Fibroblast of skin of left biceps (primary cell): ENCODE measurements at places on chromosomes 1 and 21.
A peak's percentile ranks its signal among the peaks of the same experiment; 100 is the strongest.

- DNase-seq, result no peak
Measured at GRCh38 chr1:25081496-25081895, 150.8 kb downstream of the SYF2 start.

DNA sequence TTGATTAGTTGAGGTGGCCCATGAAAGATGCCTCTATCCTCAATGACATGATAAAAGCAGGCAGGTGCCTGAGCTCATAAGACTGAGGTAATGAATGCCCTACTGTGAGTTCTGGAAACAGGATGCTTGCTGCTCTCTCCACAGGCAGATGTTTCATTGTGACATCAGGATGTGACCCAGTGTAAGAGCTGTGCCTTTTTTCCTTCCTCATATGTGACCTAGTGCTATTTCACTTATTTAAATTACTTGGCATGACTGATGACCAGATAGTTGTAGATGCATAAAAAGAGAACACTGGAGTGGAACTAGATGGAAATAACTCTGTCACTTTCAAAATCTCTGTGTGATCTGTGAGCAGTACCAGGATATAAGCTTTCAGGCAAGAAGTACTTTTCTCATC, 31.9 kb downstream of the KIF14 start:
- no peak for DNase-seq

- DNase-seq, result no peak
Measured at GRCh38 chr1:110722807-110723206, 48.1 kb upstream of the KCNA3 start.

DNA sequence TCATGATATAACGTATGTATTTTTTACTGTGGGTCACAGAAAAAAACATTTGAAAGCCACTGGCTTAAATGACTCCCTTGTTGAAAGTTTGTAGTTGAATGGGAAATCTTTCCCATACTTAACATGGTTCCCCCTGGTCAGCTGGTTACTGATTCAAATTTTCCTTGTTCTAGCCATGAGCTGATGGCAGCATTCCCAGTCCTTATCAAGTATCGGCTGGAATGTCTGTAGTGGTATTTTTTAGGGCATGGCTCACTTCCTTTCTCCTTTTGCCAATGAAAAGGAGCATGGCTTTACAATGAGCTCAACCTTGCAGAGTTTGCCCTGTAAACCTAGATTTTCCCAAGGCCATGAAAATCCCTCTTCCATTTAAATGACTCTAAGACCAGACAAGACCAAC, 55.7 kb downstream of the GIPC2 start:
- DNase-seq, result peak; percentile 70

DNA sequence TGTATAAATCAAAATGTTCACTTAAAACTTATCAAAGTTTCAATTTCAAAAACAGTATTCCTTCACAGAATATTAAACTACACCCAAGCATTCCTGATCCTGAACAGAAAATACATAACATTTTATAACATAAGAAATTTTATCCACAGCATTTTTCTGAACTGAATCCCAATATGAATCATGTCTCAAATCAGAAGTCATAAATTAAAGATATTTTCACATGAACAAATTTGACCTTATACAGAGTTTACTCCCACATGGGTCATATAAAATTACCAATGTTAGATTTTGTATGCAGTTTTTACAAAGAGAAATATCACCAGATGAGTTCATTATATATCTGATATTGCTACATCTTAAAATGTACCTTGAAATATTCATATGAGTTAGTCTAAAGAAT, 48.6 kb upstream of the ASPM start:
- no peak for DNase-seq

- no peak for DNase-seq
Measured at GRCh38 chr1:72009173-72010093, 272.9 kb downstream of the NEGR1 start.

DNA sequence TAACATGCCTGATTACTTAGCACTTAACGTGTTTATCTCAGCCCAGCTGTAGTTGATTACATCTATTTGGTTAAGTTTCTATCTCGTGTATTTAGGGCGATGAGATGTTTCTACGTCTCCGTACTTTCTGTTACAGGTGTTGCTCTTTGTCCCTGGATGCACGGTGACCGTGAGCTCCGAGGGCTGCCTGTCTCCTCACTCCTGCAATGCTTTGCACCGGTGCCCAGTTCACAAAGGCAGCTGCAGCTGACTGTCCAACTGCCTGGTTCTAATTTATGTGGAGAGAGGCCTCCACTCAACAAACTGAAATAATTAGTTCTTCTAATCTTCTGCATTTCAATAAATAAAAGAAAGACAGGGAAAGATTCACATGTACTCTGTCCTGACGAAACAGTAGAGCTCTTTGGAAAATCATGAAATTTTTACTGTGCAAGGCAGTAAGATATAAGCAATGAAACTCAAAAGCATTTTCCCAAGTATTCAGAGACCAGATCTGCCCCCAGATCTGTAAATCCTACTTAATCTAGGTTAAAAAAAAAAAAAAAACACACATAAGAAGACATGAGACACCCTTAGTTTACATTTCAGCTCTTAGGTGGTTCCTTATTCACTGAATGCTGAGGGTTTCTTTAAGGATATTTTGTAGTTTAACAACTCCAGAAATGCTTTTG, 108.2 kb downstream of the TGFBR3 start:
- DNase-seq, result no peak

GRCh38 chr1:119347858-119348257, 20.7 kb upstream of the HAO2 start:
- DNase-seq, result no peak

DNA sequence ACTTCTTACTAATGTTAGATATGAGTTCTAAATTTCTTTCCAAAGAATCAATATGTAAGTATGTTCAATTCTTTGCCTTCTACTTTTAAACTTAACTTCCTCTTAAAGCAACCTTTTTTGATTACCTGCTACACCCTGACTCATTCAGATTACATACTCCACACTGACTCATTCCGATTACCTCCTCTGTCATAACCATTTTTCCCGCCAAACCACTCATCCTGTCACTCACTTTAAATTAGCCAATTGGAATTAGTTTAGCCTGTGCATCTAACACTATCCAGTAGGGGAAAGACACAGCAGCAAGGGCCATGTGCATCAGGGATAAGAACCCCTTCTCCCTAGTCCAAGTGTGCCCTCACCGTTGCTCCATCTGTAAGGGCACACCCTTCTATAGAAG, 815.5 kb downstream of the BRINP3 start:
- DNase-seq, result no peak

GRCh38 chr1:204507317-204508105, 8.7 kb upstream of the MDM4 start:
- DNase-seq, result no peak

DNA sequence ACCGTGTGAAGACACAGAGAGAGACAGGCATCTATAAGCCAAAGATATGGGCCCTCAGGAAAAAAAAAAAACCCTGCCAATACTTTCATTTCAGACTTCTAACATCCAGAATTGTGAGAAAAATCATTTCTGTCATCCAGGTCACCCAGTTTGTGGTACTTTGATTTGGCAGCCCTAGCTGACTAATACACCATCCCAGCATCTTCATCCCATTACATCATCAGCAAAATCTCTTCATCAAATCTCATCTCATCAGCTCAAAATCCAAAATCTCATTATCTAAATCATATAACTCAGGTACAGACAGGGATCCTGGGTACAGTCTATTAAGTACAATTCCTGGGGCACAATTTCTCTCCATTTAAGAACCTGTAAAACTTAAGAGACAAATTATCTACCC, 51.9 kb upstream of the GJA8 start:
- no peak for DNase-seq

- DNase-seq, result peak; percentile 40
Measured at GRCh38 chr1:171433451-171433850, 51.9 kb upstream of the PRRC2C start.

- no peak for DNase-seq
Measured at GRCh38 chr1:6519935-6520671, 28.6 kb upstream of the PLEKHG5 start.

DNA sequence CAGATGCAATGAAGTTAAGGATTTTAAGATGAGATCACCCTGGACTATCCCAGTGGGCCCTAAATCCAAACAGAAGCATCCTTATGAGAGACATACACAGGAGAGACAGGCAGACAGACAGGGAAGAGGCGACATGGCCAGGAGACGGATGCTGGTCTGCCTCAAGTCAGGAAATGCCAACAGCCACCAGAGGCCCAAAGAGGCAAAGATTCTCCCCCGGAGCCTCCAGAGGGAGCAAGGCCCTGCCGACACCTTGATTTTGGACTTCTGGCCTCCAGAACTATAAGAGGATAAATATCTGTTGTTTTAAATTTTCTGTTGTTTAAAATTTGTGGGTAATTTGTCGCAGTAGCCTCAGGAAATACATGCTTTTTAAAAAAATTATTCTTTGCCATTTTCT, 116.4 kb downstream of the GLIS1 start:
- DNase-seq, result no peak

DNA sequence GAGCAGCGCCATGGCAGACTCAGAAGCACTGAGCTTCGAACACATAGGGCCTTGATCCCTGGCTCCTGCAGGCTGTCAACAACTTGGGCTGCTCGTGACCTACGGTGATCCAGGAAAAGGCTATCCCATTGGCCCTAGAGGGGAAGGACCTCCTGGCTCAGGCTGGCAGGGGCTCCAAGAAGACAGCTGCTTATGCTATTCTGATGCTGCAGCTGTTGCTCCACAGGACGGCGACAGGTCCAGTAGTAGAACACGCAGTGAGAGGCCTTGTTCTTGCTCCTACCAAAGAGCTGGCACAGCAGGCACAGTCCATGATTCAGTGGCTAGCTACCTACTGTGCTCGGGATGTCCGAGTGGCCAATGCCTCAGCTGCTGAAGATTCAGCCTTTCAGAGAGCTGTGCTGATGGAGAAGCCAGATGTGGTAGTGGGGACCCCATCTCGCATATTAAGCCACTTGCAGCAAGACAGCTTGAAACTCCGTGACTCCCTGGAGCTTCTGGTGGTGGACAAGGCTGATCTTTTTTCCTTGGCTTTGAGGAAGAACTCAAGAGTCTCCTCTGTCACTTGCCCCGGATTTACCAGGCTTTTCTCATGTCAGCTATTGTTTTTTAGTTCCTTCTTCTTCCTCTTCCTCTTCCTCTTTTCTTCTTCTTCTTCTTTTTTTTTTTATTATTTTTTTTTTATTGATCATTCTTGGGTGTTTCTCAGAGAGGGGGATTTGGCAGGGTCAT, 18.9 kb downstream of the ITLN2 start:
- DNase-seq, result no peak

- DNase-seq, result no peak
Measured at GRCh38 chr1:8312235-8313218, 5.4 kb upstream of the SLC45A1 start.

DNA sequence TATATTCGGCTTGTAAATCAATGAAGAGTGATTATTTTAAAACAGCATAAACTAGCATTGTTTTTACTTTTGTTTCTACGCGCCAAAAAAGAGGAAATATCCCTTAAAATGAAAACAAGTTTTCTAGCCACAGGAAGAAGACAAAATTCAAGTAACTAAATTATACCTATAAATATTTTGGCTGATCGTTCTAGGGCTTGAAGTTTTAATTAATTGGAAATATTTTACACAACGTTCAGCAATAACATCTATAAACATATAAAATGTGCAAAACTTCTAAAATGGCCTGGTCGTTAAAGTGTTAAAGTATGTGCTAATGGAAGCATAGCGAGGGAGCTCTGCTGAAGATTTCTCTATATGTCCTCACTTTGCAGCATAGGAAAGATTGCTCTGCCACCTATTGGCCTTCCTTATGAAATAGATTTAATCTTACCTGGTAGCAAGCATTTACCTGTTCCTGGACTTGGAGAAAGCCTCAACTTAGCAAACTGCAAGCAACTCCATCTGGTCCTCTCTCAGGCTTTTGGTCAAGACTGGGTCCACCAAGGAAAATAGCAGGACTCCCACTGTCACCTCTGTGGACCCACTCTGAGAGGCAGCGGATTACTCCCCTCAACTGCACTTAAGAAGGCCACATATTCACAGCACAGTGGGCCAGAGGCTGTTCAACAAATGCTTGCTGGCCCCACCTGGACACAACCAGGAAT, 351.3 kb upstream of the RUNX1 start:
- peak; percentile 26 for DNase-seq

DNA sequence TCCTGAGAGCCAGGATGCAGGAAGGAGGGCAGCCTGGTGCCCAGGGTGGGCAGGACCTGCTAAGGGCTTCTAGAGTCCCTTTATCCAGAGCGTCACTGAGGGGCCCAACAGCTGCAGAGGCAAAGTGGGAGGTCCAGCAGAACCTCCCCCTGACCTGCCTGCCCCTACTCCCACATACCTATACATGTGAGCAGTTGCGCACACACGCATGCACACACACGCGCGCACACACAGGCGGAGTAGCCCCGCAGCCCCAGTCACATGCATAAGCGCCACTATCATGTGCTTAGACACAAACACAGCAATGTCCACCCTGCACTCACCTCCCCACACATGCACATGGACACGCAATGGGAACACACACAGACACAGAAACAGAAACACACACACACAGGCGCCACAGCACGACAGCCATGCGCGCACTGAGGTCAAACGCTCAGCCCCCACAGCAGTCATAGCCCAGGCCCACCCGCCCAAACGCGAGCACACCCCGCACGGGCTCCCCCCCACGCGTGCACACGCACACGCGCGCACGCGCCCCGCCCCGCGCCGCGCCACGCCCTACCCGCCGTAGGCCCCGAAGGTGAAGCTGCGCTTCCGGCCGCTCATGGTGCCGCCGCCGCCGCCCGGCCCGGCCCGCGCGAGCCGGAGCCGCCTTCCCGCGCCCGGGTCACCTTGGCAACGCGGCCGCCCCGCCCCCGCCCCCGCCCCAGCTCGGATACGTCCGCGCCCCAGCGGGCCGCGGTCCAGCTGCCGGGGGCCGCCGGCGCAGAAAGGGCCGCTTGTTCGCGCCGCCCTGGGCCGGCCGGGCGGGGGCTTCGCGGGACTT, 17.7 kb downstream of the RAP1GAP start:
- DNase-seq, result no peak

- DNase-seq, result no peak
Measured at GRCh38 chr1:193703121-193703520, 516.7 kb upstream of the B3GALT2 start.

DNA sequence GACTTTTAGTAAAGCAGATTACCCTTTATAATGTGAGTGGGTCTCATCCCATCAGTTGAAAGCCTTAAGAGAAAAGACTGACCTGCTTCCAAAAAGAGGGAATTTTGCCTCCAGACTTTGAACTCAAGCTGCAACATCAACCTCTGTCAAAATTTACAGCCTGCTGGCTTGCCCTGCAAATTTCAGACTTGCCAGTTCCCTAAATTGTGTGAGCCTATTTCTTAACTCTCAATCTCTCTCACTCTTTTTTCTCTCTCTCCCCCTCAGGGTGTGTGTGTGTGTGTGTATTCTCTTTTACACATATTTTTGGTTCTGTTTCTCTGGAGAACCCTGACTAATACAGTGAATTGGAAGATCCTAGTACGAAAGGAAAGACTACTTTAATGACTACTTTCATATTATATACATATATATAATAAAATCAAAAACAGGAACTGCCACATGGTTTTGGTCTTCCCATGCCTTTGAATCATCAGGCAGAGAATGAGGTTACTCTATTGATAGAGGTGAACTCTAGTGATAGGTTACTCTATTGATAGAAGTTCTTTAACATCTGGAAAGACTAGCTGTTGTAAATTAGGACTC, 6.4 kb downstream of the OR2C3 start:
- no peak for DNase-seq
